EH (cell line): ENCODE measurements at places on chromosomes 1 and 21.

DNA sequence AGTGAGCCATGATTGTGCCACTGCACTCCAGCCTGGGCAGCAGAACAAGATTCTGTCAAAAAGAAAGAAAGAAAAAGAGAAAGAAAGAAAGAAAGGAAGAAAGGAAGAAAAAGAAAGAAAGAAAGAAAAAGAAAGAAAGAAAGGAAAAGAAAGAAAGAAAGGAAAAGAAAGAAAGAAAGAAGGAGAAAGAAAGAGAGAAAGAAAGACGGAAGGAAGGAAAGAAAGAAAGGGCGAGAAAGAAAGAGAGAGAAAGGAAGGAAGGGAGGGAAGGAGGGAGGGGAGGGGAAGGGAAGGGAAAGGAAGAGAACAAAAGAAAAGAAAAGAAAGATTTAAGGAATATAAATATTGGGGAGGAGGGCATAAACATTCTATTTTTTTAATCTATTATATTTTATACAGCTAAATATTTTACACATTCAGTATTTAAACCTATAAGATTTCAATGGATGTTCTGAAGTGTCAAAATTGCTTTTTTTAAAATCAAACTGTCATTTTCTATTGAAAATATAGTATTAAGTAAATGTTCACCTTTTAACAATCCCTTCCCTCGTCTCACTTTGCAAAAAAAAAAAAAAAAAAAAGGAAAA, 6.8 kb upstream of the JAK1 start:
- no peak for DNase-seq

GRCh38 chr1:65764052-65764451, 28.6 kb upstream of the PDE4B start:
- DNase-seq = no peak

GRCh38 chr1:201229095-201229494, 38.5 kb downstream of the IGFN1 start:
- DNase-seq = no peak

DNA sequence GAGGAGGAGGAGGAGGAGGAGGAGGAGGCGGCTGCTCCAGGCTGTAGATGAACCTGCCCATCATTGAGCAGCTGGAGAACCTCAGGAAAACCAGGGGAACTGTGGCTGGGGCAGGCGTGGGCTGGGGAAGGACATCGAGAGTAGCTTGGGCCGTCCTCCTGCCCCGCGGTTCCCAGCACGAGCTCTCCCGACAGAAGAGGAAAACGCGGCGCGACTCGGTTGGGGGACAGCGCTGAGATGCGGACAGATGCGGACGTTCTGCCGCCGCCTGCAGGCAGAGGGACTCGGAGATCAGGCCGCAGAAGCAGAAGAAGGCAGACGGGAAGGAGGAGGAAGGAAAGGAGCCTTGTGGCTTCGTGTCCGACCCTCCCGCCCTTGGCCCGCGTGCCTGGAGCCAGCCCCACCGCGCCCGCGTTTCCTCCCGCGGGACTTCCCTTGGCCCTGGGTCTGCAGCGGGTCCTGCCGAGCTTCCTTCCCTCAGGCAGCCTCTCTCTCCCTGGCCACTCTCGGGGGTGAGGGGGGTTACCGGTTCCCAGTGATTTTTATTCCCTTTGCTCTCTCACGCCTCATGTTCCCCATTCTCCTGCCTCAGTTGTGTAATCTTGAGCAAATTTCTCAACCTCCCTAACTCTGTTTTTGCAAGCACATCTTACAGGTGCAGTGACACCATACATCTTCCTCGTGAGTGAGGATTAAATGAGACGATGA, 1.7 kb upstream of the TNFRSF9 start:
- peak; percentile 63 for DNase-seq

DNA sequence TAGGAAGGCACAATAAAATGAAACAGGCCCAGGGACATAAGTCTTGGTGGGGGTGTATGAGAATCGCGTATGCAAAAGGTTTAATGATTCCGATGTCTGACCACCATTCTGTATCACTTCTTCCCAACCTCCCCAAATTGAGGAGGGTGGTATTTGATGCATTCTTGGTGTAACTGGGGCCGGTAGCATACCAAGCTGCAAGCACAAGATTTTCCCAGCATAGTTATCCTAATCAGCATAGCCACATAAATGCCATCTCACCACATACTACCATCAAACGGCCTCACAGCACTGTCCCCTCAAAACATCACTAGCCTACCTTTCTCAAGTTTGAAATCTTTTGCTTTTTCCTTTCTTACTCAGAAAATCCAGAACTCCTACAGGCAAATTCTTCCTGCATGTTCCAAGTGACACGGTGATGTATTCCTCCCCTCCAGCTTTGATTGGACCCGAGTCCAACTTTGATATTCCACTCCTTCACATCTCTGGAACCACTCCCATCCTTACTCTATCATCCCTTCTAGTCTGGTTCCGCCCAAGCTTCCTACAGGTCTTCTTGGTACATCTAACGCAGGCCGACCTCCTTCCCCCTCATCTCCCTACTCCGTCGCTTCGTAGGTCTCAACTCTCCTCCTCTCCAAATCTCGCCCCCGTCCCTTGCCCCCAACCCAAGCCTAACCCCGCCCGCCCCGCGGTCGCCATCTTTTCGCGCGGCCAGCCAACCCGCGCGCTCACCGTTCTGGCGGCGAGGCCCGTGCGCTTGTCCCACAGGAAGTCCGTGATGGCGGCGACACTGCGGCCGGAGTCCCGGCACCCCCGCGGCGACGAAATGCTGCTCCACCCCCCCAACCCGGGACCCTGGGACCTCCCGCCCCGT, 600 bp downstream of the CLK2 start:
- DNase-seq = peak; percentile 70

GRCh38 chr1:96488777-96489176, 232.8 kb upstream of the PTBP2 start:
- no peak for DNase-seq

DNA sequence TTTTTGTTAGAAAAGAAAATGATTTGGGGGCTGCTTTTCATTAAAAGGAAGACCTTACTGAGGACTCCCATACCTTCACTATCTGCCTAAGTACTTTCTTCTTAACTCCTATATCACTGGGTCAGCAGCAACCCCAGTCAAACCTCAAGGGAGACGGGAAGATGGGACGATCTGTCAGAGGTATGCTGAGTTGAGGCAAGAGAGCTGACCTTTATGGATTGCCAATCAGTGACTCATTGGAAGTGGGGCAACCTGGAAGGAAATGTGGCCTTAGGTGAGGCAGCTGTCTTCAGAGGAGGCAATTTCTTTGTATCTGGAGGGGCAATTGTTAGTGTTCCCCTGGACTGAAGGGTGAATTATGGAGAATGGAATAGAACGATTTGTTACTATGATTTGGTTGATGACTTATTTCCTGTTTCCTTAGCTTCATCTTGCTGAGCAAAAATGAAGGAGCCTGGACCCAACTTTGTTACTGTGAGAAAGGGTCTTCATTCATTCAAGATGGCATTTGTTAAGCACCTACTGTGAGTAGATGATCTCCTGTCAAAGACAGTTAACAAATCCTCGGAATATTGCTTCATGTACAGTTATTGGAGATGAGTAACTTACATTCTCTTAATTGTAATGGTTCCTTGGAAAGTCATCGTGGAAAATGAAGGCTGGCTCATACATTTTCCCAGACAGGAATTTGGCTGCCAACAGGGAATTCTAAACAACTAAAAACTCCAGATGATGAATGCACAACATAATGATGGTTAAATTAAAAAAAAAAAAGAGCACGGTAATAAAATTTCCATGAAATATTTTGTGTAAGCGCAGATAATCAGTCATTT, 134.7 kb upstream of the KCNJ15 start:
- DNase-seq = peak; percentile 11

DNA sequence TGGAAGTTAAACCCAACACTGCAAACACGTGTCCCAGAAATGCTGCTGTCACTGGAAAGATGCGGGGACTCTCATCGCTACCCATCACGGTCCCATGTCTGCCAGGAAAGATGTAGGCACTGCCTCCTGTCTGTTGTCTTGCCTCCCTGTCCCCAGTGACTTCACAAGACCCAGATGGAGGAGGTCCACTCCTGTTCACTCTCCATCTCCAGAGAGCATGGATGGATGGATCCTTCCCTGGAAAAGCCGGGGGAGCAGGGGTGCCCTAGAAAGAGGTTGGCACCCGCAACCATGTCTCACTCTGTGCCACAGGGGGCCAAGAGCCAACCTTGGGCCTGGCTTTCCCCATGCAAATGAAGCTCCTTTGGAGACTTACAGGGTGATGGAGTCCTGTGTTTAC, 135.5 kb downstream of the GLIS1 start:
- DNase-seq = no peak
